ENCODE measurements at places on chromosomes 4 and X.

DNA sequence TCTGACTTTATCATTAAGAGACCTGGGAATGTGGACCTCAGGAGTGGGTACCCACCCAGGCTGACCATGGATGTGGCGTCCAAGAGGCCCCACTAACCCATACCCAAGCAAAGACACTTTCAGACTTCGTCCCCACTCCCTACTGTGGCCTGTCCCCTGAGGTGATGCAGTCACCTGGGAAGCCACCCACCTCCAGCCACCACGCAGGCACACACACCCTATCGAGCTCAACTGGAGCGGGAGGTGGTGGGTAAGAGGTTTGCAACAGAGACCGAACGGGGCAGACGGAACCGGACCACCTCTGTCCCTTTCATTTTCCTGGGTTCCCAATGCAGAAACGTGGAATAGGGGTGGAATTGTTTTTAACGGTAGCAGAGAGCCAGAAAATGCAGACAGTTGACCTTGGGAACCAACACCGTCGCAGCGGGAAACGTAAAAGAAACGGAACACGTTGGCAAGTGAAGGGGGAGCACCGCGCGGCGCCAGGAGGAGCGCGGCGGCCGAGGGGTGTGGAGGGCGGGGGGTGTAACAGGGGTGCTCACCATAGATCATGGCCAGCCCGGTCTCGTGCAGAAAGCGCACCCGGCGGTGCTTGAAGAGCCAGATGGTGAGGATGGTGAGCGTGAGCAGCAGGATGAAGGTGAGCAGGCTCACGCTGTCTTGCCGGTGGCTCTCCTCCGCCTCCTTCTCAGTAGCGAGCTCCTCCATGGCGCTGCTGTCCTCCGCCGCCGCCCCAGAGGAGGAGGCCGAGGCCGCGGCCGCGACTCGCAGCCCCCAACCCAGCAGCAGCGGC lies 559 bp downstream of the SLC9A7 start:
- no peak for DNase-seq

GRCh38 chr4:55959655-55960054 lies 10.9 kb downstream of the CEP135 start:
- DNase-seq: no peak

DNA sequence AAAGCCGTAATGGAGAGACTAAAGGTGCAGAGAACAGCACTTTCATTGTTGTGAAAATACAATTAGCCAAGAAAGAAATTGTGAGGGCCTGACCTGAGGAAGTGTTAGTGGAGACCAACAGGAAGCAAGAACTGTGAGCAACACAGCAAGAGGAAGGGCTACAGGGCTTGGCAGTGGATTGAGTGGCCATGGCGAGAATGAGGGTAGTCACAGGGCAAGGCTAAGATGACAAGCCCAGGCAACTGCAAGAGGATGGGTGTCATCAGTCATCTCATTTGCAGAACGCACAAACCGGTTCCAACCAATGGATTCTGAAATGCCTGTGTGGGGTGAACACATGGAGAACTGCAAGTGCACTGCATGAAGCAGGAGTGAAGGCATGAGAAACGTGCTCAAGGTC lies 3.6 kb downstream of the SLC10A6 start:
- DNase-seq: no peak

GRCh38 chrX:102659790-102660757 lies 8.8 kb downstream of the GPRASP1 start:
- peak; percentile 74 for DNase-seq

DNA sequence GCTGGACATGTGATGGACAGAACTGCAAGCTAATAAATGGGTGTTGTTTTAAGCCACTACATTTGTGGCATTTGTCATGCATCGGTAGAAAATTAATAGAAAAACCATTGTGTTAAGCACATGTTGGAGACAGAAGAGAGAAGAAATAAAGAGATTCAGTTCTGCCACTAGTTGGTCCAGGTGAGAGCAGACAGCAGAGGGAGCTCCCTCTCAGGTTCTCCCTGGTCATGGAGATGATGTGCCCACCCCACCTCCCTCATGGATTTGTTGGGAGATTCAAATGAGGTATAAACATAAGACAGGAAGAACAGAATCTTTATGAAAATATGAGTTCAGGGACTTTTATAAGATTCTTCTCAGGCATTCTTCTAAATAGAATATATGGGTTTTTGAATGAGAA lies 36.8 kb upstream of the OCIAD2 start:
- no peak for DNase-seq

DNA sequence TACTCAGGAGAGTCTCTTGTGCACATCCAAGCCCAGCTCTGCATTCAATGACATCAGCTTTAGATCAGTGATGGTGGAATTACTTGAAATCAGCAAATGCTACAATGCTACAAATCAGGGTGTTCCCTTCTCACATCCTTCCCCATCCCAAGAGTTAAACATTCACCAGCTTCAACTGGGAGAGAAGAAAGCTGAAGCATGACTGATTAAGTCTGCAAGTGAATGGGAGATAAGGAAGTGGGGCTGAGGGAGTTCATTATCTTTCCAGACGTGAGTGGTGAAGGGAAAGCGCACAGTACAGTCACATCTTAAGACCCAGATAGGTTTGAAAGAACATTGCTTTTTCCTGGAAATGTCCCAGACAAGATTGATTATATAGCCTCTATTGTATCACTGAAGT lies 26.2 kb upstream of the MAP9 start:
- no peak for DNase-seq

GRCh38 chr4:114538012-114538617 lies 60.5 kb upstream of the UGT8 start:
- no peak for DNase-seq

DNA sequence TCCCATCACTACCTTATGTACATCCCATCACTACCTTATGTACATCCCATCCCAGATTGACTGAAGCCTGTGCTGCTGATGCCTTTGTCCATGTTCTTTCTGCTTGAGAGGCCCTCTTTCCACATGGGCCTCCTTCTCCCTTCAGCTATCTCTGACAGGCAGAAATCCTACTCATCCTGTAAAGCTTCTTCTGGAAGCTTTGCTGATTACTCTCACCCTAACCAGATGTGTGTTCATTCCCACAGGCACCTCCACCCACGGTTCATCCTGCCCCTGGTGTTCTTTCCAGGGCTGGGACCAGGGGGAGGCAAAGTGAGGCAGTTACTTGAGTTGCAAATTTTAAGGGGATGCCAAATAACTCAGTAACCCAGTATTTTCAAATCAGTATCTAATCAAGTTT lies 22.5 kb upstream of the FBXW7 start:
- DNase-seq: no peak

DNA sequence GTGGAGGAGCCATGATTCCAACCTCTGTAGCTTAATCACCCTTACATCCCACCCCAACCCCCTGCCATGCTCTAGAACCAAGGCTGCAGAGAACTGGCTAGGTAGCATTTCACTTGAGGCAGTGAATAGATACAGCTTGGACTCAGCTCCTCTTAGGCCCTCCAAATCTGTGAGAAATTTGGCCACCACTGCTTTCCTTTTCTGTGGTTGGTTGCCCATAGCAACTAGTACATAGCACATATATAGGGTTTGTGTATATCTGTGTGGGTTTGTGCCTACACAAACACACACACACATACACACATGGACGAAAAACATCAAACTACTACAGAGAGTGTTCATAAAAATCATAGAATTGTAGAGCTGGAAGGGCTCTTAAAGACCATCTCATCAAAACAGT lies 52.0 kb upstream of the CCDC160 start:
- no peak for DNase-seq

DNA sequence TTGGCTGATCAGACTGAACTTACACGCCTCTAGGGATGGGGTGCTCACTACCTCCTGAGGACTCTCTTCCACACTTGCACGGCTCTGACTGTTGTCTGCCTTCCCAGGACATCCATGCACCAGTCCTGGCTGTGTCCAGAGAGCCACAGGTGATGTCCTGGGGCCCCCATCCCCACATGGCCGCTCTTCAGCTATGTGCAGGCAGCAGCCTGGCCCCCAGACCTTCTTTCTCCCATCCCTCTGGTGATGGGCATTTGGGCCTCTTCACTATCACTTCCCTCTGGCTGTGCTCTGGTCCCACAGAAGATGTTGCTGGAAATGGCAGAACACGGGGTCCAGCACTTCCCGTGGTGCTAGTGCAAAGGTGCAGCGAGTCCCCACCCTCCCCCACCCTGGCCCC lies 40.9 kb upstream of the HMX1 start:
- DNase-seq: no peak

GRCh38 chrX:54419559-54420302 lies 20.5 kb upstream of the TSR2 start:
- no peak for DNase-seq

DNA sequence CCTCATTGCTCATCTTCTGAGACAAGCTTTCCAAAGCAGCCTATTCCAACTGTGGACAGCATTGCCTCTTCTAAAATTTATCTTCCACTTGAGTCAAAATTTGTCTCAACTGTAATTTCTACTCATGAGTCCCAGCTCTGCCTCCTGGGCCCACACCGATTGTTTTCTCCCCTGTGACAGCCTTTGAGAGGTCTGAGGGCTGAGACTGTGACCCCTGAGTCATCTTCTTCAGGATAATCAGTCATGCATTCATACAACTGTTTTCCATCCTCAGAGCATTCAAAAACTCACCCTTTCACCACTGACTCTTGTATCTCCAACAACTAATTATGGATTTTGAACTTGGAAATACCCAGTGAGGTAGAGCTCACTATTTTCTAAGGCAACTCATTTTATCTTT lies 228.1 kb downstream of the EDA2R start:
- no peak for DNase-seq

- no peak for DNase-seq
These were observed 97.6 kb upstream of the ARSJ start for GRCh38 chr4:114076899-114077570.

DNA sequence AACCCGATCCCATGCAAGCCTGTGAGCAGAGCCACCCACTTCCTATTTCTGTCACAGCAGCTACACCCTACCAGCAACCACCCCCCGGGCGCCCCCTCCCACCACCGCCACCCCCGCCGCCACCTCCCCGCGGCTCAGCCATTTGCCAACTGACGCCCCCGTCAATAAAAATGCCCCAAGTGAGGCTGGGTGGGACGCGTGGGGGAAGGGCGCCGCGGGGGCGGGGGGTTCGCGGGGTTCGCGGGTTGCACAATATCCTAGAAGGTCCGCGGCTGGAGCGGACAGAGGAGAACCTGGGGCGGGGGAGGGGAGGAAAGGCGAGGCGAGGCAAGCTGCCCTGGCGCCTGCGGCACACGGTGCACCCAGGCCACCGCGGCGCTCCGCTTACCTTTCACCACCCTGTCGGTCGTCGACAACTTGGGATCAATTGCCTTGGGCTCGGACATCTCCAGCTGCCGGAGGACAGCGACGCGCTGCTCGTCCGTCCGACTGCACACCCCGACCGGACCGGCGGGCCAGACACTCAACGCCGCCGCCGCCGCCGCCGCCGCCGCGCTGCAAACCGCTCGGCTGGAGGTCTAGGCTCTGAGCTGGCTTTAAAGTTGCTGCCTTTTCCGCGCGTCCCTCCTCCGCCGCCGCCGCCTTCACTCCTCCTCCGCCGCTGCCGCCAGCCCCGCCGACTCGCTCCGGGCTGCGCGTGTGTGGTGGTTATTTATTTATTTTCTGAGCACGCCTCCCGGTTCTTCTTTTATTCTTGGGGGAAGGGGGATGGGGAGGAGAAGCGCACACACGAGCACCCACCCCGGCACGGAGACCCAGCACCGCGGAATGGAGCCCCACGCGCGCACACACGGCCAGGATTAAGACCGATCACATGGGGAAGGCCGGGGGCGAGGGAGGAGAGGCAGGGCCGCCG lies 717 bp downstream of the PPP3CA start:
- DNase-seq: peak; percentile 49

GRCh38 chrX:53421772-53422085 lies 725 bp downstream of the SMC1A start:
- DNase-seq: no peak

DNA sequence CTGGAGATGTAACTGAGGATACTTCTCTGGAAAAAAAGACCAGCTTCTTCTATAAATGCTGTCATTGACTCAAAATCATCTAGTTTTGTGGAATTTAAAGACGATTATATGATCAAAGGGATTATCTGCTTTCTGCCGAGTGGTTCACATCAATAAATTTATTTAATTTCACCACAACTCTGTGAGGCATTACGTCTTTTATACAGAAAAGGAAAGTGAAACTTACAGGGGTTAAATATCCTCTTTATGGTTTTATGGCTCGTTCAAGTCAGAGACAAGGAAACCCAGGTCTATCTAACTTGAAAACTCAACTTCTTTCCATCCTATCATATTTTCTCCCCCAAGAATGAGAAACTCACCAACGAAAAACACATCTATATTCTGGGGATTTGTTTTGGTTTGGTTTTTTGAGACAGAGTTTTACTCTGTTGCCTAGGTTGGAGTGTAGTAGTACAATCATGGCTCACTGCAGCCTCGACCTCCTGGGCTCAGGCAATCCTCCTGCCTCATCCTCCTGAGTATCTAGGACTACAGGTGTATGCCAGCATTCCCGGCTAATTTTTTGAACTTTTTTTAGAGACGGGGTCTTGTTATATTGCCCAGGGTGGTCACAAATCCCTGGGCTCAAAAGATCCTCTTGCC lies 377.9 kb upstream of the EMCN start:
- no peak for DNase-seq

DNA sequence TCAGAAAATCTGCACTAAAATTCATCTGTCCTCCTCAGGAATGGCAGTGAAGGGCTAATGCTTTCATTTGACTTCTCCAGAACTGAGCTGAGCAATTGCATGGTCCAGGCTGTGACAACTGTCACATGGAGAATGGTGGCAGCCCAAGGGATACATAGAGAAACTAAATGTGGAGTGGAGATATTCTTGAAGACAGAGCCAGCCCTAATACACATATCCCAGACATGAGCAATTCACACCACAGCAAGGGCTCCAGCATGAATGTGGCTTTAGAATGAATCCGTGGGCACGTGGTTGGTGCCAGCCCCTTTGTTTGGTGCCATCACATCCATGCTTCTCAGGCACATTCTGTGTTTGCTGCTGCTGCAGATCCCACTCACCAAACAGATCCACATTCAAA lies 121.6 kb upstream of the MXRA5 start:
- DNase-seq: no peak

DNA sequence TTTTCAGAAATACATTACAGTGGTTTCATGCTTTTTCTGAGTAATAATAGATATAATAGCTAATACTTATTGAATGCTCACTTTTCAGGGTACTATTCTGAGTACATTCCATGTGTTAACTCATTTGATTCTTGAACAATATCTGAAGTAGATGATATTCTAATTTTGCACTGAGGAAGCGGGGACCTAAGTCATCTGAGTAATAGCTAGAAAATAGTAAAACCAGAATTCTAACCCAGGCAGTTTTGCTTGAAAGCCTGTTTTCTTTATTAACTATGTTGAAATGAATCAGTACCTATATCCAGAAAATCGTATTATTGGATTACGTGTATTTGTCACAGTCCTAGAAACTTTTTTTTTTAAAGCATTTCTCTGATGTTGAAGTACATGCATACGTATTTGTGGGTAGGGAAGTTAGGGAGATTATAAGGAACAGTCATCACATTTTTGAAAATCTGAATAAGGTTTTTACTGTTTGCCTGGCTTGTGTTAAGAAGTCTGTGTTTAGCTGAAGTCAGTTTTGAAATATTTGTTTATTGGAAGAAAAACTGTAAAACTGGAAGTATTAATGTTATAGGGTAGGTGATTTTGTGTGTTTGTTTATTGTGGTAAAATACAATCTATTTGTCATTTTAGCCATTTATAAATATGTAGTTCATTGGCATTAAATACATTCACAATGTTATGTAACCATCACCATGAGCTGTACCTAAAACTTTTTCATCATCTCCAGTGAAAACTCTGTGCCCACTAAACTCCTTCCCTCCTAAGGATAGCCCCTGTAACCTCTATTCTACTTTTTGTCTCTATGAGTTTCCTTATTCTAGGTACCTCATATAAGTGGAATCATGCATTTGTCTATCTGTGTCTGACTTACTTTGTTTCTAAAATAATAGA lies 55.3 kb downstream of the FIP1L1 start:
- DNase-seq: no peak

GRCh38 chr4:54197926-54198325 lies 31.2 kb upstream of the PDGFRA start:
- no peak for DNase-seq

Measured in activated gamma-delta T cell treated with anti-CD3 and anti-CD28 coated beads, Interleukin-2, amount 50 U/mL, for 16 hours (primary cell).